ENCODE measurements at places on chromosomes 12 and 14. TPM values are rescaled to one million over a fixed set of nuclear protein-coding genes. Genes with fewer than 3 reads are reported as not detected.

Gene CRACR2A
- total RNA-seq = 8.8 TPM

Gene DEGS2
- 2.0 TPM for total RNA-seq

Gene DHRS2
- total RNA-seq = 0.65 TPM

Gene VRTN
- total RNA-seq = not detected

Gene PIANP
- not detected for total RNA-seq

- no peak for DNase-seq
Measured at GRCh38 chr14:38078393-38078792, 129.3 kb upstream of the SSTR1 start.

DNA sequence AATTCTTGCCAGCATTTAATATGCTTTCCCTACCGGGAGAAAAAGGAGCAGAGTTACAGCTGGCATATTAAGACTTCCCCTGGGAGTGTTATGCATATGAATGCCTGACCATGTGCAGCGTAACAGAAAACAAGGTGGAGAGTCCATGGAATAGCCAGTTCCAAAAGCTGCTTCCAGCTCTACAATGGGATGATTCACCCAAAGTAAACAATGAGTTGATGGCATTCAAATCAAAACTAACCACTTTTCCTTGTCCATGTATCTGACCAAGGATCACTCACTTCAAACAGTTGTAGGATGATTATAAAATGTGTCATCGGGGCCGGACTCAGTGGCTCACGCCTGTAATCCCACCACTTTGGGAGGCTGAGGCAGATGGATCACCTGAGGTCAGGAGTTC, 48.1 kb upstream of the BICDL1 start:
- peak; percentile 65 for DNase-seq

GRCh38 chr14:32078858-32079216, 1.7 kb downstream of the ARHGAP5 start:
- peak; percentile 21 for DNase-seq

- DNase-seq = no peak
Measured at GRCh38 chr14:104040539-104040938, 45.0 kb upstream of the ASPG start.

GRCh38 chr12:122935318-122935717, 30.9 kb downstream of the ABCB9 start:
- DNase-seq = no peak

DNA sequence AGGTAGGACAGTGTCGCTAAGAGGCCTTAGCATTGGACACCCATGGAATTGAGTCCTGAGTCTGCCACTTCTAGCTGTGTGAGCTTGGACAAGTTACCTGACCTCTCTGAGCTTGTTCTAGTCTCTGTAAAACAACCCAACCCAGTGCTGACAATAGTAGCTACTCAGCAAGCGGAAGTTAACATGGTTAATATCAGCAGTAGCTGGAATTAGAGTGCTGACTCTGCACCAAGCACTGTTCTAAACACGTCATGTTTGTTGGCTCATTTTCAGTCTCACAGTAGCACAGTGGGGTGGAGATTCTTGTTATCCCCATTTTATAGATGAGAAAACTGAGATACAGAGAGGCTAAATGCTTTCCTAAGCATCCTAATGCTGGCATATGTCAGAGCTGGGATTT, 47.5 kb upstream of the RIN3 start:
- DNase-seq = no peak
